ENCODE measurements at places on chromosomes 12 and 14. TPM values are rescaled to one million over a fixed set of nuclear protein-coding genes. Genes with fewer than 3 reads are reported as not detected.

GRCh38 chr12:49827401-49828099 lies 663 bp downstream of the NCKAP5L start:
- peak; percentile 68 for DNase-seq

- DNase-seq = no peak
These were observed 212.0 kb downstream of the RPAP3 start for GRCh38 chr12:47493801-47494200.

Gene CMA1
- 1.6 TPM for total RNA-seq

Gene EIF2S3B
- 0.38 TPM for total RNA-seq

Gene DDN
- not detected for total RNA-seq
